ENCODE measurements at places on chromosomes 1 and 21.

DNA sequence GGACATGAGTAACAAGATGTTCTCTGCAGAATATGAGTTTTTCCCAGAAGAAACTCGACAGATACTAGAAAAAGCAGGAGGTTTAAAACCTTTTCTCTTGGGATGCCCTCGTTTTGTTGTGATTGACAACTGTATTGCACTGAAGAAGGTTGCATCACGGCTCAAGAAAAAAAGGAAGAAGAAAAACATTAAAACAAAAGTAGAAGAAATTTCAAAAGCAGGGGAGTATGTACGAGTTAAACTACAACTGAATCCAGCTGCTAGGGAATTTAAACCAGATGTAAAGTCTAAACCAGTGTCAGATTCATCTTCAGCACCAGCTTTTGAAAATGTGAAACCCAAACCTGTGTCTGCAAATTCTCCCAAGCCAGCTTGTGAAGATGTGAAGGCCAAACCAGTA, 92.5 kb downstream of the TTC3 start:
- DNase-seq, result no peak

DNA sequence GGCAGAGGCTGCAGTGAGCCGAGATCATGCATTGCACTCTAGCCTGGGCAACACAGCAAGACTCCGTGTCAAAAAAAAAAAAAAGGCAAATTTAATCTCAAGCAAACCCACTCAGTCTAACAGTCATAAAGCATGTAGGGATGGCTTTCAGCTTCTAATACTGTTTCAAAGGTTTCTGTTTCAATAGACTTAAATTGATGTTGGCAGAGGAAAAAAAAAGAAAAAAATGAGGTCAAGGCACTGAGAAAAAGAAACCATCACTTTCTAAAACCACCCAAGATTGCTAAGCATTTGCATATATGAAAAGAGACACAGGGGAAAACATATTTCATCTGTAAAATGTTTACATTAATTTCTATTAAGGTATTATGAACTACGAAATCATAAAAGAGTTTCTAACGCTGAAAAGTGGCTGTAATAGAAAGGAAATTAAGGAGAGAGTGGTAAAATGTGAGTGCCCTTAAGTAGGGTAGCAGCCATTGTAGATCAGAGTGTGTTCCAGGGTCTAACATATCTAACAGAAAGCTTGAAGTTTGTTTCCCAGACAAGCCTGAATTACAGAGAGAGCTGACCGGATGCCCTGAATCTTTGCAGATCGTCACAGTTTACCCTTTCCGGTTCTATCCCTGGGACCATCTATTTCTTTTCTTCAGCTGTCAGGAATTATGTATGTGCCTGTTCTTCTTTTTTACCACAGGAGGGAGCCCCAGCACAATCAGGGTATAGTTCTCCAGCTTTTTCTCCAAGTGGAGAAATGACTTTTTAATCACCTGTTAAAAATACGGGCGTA, 70.0 kb downstream of the PLD5 start:
- DNase-seq, result no peak

- DNase-seq, result no peak
These were observed 93.7 kb downstream of the MIS18A start for GRCh38 chr21:32185103-32185502.

DNA sequence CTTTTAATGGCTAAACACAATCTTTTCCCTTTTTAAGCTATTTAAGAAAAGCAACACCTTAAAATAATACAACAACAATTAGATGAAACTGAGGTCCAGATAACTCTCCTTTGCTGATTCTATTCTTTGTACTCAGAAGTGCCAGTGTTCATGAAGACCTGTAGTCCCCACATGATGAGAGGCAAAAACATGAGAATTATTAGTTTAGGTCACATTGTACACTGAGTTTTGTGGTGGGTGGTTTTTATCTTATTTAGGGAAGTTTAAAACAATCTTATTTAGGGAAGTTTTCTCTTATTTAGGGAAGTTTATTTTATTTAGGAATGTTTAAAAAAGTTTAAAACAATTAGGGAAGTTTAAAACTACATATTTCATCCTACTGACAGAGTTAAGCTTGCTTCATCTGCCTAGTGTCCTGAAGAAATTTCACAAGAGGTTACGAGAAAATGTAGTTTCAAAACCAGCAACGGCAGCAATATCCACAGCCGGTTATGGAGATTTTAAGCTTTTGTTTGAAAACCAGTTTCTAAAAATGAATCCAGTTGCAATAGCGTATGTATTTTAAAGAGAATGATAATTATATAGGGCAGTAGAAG, 7.8 kb upstream of the OR14I1 start:
- no peak for DNase-seq

DNA sequence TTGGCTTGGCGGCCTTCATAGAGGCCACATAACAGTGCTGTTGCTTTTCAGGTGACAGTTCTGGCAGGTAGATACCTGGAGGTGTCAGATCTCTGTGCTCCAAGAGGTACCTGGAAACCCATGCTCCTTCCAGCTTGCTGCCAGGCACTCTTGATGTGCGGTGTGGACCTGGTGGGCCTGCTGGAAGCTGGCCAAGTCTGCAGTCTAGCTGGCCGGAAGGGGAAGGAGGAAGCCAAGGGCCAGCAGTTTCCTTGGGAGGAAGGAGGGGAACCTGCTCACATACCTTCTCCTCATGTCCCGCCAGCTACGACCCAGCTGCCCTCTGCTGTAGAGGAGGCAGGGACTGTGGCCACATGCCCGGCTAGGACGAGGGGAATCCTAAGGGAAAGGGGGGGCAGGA, 166.4 kb upstream of the AJAP1 start:
- DNase-seq, result no peak

DNA sequence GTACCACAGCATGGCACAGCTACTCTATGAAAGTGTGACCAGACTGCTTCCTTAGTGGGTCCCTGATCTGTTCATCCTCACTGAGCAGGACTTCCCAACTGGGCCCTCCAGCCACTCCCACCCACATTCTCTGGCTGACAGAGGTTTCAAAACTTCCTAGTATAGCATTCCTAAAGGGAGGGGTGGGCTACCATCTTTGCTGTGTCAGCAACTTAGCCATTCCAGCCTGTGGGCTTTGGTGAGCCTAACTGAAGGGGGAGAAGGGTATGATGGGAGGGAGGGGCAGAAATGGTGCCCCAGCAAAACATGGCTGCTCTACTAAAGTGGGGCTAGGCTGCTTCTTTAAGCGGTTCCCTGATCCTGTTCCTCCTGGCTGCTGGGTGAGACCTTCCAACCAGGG, 265.2 kb upstream of the ADGRL4 start:
- DNase-seq, result no peak

- DNase-seq, result peak; percentile 77
These were observed 6.0 kb upstream of the PITHD1 start for GRCh38 chr1:23772049-23772853.

DNA sequence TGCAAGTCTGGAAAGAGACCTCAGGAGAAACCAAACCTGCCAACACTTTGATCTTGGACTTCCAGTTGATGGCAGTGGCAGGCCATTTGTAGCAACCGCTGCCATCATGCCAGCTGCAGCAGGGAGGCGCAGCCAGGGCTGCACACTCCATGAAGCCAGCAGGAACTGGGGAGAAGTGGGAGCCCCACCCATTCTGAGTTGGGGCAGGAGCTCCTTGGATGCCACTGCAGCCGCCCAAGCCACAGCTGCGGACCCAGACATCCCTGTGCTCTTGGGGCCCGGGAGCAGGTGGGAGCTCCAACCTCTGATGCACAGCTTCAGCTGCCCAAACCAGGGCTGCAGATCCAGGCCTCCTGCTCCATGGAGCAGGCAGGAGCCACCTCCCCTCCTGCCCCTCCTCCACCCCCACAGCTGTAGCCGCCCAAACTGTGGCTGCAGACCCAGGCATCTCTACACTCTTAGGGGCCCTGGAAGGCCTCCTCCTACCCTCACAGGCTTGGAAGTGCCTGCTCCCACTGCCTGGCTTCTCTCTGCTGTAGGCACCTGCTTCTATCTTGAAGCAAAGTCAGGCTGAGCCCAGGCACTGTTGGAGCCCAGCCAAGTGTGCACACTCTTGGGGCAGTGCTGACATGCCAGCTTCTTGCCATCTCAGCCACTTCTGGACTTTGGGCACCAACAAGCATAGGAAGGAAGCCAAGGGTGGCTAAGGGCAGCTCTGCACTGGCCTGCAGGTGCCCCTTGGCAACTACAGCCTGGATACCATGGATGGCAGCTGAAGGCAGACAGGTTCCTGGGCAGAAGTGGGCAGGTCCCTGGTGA, 20.0 kb upstream of the DISP1 start:
- no peak for DNase-seq

Measured in left colon (tissue), 2 donors.